ENCODE measurements at places on chromosomes 12 and 14.

DNA sequence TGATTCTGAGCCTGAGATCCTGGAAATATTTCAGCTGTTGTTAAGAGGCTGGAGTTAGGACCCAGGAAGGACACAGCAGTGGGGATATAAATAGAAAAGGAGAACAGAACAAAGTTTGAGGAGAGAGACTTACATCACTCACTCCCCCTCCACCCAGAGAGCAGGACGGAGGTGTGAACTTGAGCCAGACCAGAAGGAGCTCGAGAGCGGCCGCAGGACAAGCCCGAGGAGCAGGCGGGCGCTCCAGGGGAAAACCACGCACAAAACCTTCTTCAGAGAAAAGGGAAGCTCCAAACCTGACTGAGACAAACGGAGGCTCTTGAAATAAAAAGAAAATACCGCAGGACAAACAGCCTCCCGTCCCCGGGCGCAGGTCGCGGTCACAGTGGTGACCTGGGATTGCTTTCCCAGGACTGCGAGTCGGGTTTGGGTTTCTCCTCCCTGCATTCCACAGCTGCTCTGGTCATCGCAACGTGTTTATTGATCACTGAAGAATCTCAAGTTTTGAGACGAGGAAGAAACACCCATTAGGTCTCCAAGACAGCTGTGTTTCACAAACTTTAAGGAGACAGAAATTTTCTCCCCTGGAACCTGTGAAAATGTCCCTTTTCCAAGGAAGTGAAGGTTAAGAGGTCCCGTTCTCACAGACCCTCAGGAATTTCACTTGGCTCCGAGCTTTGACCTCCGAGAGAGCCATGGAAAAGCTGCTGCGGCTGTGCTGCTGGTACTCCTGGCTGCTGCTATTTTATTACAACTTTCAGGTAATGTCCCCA is at the start of gene ADGRD1:
Gene ADGRD1, plus strand, starts transcription at position 137 of the 773 bp plus-strand sequence. Its CDS starts 559 bp downstream, at position 696.
- DNase-seq = no peak

- DNase-seq = no peak
Observed at GRCh38 chr12:5925646-5926045, 19.4 kb downstream of the ANO2 start.

- no peak for DNase-seq
Observed at GRCh38 chr12:32451816-32452215, 52.5 kb downstream of the FGD4 start.

- DNase-seq = peak; percentile 55
Observed at GRCh38 chr14:100486025-100486828, 101.0 kb downstream of the BEGAIN start.

GRCh38 chr12:112029301-112029700 is 16.1 kb downstream of the ERP29 start:
- no peak for DNase-seq

DNA sequence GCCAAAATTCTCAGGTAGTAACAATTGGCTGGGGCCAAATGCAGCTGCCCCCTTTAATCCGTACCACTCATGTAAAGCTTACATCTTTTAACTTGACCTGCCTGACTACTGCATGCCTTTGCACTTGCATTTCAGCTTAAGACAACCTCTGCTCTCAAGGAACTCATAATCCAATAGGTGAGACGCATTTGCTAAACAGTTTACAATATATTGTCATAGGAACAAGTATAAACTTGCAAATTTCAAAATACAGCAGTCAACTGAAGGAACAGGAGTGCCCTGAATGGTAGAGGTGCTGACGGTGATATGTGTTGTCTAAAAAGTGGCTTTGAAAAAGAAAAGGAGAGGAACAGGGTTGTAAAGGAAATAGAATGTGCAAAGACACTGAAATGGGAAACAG is 3.6 kb upstream of the BRMS1L start:
- DNase-seq = no peak

DNA sequence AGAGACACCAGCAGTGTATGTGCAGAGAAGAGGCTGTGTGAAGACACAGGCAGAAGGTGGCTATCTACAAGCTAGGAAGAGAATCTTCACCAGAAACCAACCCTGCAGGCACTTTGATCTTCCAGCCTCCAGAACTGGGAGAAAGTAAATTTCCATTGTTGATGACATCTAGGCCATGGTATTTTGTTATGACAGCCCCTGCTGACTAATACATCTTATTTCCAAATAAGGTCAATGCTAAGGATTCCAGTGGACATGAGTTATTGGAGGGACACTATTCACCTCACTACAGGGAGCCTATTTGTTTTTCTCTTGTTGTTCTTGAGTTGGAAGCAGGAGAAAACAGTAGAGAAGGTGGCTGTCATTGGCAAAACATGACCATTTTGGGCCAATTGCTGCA is 88.5 kb upstream of the RIN3 start:
- no peak for DNase-seq

DNA sequence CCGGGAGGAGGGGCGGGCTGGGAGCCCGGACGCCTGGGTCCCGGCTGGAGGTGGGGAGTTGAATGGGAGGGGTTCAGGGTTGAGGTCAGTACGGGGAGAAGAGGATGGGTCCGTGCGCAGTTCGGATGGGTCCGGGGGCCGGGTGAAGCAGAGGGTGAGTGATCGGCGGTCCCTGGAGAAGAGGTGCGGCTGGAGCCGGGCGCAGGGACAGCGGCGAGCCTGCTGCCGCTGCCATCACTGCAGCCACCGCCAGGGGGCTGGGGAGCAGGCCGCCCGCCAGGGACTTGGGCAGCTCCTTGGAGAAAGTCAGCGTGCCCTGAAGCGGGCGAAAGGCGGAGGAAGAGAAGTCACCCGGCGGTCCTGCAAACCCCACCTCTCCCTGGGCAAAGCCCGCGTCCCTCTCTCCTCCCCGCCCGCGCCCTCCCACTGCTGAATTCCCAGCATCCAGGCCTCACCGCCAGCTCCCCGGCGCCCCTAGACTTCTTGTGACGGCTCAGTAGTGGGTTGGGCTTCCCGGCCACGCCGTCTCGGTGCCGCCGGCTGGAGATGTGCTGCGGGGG is 6.0 kb upstream of the GPR84 start:
- no peak for DNase-seq

GRCh38 chr12:21773263-21773741 is 1.2 kb downstream of the KCNJ8 start:
- DNase-seq = no peak

GRCh38 chr12:56158029-56158925 is at the start of gene MYL6:
Gene MYL6 (plus strand): TSS chr12:56158359. CDS start chr12:56158402, 43 bp downstream.
- DNase-seq = peak; percentile 89

DNA sequence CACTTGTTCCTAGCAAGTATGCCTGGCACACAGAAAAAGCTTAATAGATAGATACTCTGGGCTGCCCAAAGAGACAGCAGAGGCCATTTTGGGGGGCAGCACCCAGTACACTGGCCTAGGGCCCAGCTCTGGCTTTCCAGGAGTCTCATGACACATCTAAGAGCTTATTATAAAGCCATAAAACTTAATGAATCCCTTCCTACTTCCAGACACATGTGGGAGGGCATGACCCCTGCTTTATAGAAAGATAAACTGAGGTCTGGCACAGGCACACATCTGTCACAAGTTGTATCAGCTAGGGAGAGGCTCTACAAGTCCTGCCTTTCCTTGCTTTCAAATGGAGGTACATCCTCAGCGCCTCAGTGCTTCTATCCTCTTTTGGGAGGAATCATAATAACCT is 27.1 kb downstream of the FMNL3 start:
- no peak for DNase-seq

- DNase-seq = no peak
Observed at GRCh38 chr14:105324080-105324778, 9.7 kb downstream of the PACS2 start.

- no peak for DNase-seq
Observed at GRCh38 chr12:74988156-74988555, 221.5 kb downstream of the KCNC2 start.

DNA sequence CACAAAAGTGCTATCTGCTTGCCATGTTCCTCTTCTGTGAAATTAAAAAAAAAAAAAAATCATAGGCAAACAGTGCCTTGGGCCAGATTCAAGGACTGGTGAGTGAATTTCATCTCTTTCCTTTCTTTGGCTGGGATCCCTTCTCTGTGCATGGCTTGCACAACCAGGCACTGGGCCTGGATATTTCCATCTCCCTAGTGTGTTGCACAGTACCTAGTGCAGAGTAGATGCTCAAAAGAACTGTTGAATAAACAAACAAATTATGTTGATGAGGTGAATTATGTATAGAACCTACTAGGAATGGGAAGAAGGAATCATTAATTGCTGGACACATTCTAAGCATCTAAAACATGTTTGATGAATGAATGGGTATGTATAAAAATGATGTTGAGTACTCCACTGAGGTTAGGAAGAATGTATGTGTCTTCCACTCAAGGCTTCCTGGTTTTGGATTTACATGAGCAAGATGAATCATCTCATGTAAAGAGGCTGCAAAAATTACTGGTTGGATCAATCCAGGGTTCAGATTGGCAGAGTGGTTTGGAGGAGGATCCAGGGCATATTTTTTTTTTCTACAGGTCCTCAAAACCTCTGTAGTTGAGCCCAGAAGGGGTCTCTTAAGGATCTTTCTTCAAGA is 93.2 kb downstream of the EMP1 start:
- no peak for DNase-seq

- DNase-seq = no peak
Observed at GRCh38 chr12:57369202-57369601, 61.6 kb downstream of the R3HDM2 start.

GRCh38 chr12:106297681-106298080 is 4.9 kb upstream of the TCP11L2 start:
- DNase-seq = no peak

GRCh38 chr14:104351849-104352492 is 213.6 kb downstream of the KIF26A start:
- DNase-seq = no peak

DNA sequence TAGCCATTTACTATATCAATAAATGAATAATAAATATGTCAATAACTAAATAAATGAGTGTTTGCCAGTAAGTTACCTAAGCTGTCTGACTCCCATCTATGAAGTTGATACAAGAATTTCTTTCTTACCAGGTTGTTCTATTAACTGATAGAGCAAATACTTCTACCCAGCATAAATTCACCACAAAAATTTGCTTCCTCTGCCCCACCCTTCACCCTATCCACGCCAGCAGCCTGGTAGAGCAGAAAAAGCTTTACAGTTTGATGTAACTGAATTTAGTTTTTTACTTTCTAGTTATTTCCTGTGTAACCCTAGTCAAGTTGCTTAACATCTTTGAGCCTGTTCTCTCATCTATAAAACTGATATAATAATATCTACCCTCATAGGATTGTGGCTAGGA is 94.9 kb upstream of the SLC16A7 start:
- DNase-seq = no peak

DNA sequence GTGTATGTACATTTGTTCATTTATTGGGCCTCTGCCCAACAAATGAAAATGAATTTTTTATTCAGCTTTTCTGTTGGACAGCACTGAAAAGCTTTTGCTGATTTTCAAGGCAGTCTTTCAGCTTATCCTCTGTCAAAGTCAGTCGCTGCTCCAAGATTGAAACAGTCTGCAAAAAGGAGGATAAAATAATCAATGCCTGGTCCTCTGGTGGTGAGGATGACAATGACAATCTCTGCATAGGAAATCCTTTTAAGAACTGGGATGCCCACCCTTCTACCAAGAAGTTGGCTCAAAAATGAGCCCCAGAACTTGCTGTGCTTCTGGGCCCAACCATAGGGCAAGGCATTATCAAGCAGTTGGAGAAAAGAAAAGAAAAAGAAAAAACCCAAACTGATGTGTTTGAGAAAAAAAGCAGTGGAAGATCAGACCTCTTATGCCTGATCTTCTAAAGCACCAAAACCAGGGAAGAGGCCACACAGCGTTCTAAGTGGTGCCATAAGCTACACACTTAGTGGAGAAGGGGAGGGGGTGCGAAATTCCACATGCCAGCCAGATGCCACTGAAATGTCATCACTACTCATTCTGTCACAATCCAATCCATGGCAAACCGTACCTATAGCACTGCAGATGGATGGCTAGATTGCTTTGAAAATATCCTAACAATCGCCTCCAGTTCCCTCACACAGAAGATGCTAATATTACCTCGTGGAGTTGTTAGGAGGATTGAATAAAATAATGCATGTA is 69.0 kb upstream of the DUSP6 start:
- no peak for DNase-seq

DNA sequence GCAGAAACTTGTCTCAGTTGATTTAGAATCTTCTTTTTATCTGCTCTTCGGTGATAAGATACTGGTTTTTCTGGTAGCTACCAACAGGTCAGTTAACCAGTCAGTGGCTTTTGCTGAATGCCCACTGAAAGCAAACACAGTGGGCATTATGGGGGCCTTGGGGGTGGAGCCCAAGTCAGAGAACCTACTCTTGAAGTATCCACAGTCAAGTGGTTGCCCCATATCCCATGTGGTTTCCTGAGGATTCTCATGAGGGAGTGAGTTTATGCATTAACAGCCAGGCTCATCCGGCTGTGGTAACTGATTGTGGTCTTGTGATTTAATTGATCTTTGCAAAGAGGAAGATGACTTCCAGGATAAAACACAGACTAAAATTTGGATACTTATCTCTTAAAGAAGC is 83.7 kb downstream of the ST8SIA1 start:
- DNase-seq = no peak

DNA sequence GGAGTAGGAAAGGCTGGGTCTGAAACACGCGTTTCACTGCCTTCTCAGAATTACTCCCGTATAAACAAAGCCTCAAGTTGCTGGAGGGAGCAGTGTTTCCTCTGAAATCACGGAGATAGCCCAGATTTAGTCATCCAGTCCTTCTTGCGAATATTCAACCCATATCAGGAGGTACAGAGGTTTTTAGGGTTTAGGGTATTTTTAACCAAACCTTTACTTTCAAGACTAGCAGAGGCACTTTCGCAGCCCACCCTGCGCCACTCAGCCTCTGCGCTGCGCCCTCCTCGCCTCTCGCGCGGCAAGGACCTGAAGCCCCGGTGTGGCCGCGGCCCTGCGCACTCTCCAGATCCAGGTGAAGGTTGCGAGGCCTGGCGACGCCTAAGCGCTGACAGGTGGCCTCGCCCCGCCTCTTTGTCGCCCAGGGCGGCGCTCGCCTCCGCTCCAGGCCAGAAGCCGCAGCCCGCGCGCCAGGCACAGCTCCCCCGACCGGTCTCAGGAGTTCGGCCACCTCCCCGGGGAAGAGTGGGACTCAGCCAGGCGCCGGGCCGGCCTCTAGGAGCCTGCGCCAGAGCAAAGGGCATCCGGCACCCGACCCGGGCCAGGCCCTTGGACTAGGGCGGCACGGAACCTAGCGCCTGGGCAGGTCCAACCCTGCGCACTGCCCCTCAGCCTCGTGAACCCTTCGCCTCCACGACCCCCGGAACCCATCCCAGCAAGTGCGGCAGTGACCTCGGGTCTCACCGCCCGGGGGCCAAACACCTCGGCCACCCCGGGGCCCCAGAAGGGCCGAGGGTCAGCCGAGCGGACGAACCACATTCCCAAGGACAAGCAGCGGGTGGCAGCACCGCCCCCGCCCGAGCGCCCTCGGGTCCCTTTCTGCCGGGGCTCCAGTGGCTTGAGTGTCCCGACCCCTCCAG is 1.8 kb upstream of the SAMD4A start:
- no peak for DNase-seq
